Suppressor macrophage (primary cell): ENCODE measurements at places on chromosomes 13 and 19.

GRCh38 chr13:59409634-59410200 is 754.0 kb downstream of the DIAPH3 start:
- no peak for DNase-seq

DNA sequence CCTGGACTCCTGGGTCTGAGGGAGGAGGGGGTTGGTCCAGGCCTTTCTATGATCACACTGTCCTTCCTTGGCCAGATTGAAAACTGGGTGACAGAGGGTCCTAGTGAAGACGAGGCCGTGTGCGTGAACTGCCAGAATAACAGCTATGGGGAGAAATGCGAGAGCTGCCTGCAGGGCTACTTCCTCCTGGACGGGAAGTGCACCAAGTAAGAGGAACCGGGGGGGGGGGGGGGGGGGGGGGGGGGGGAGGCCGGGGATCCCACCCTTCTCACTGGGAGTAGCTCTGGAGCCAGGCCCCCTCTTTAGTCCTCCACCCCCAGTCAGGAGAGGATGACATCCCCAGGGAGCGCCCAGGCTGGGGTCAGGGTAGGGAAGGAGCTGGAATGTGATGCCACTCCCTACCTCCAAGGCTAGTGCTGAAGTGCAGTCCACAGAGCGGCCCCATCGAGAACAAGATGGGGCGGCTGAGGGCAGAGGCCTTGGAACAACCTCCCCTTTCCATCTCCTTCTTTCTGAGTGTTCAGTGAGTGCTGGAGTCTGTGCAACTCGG is 19.4 kb downstream of the CNFN start:
- DNase-seq: peak; percentile 53

- DNase-seq: peak; percentile 94
Observed at GRCh38 chr19:13099073-13099999, 3.3 kb downstream of the LYL1 start.

- peak; percentile 37 for DNase-seq
Observed at GRCh38 chr19:12802267-12803106, 618 bp downstream of the THSD8 start.

- no peak for DNase-seq
Observed at GRCh38 chr13:112952759-112953551, 16.1 kb upstream of the MCF2L start.

- DNase-seq: no peak
Observed at GRCh38 chr19:43778651-43779050, 2.1 kb downstream of the KCNN4 start.

- peak; percentile 28 for DNase-seq
Observed at GRCh38 chr13:60335531-60335930, 61.5 kb upstream of the TDRD3 start.

- no peak for DNase-seq
Observed at GRCh38 chr13:112887151-112887550, 81.9 kb upstream of the MCF2L start.

DNA sequence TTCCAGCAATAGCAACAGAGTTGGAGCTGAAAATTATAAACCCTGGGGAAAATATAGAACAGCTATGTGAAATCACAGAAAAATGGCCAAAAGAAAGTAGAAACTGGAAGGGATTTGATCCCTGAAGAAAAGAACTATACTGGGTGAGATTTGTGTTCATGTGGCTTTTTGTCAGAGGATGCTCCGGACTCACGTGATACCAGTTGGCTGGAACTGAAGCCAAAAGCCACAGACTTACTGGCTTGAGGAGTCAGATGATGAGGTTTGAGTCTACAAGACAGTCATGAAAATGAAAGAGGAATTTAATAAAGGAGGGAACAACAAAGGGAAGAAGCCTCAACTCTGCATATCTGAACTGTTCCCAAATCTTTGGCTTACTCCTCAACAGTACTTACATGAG is 427.1 kb downstream of the GPC5 start:
- no peak for DNase-seq

GRCh38 chr13:28468023-28468915 is 26.7 kb downstream of the FLT1 start:
- peak; percentile 80 for DNase-seq

DNA sequence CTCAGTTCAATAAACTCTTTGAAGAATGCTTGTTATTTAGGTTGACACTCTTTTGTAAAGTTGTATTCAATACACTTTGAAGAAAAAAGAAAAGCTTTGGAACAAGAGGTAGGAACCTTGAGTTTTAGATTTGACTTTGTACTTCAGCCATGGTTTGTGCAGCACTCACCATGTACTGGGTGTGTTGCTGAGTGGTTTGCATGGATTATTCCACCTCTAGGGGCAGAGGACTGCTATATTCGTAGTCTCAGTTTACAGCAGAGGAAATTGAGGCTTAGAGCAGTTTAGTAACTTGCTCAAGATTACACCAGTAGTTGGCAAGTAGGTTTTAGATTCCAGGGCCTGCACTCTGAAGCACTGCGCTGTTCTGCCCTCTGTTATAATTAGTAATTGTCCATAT is 68.8 kb downstream of the DNAJC3 start:
- no peak for DNase-seq

GRCh38 chr13:98986226-98986846 is 8.5 kb upstream of the DOCK9 start:
- DNase-seq: no peak

DNA sequence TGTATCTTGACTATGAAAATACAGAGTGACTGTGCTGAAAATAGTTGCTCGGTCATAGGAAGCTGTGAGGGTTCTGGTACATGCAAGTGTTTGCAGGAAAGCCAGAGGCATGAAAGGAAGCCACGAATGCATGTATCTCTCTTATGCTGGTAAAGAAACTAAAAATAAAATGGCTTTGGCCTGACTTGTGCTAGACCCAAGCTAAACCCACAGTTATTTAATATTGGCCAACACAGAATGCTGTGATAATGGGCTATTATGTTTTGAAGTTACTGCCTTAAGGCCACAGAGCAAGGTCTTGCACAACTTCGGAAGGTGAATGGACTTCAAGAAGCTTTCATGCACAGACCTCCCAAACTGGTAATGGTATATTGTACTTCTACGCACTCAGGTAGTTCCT is 518.2 kb upstream of the HTR2A start:
- no peak for DNase-seq

GRCh38 chr19:38868551-38868950 is 9.5 kb downstream of the RINL start:
- no peak for DNase-seq

GRCh38 chr13:40342461-40342860 is 324.0 kb downstream of the FOXO1 start:
- DNase-seq: no peak

- no peak for DNase-seq
Observed at GRCh38 chr13:27822258-27822872, 30.1 kb downstream of the GSX1 start.

DNA sequence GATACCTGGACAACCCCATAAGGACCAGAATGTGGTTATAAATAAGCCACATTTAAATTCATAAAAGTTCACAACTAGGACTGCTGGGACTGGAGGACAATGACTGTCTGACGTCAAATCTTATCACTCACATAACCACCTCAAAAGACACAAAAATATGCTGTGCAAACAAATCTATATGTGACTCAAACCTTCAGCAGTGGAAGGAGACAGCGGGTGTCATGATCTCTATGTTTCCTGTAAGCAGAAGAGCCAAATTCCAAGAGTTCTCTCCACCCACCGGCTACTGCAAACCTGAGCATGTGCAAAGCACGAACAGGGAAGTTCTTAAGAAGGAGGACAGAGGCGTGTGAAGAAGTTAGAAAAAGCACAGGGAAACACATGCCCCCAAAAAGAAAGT is 113.2 kb downstream of the MYCBP2 start:
- DNase-seq: no peak

DNA sequence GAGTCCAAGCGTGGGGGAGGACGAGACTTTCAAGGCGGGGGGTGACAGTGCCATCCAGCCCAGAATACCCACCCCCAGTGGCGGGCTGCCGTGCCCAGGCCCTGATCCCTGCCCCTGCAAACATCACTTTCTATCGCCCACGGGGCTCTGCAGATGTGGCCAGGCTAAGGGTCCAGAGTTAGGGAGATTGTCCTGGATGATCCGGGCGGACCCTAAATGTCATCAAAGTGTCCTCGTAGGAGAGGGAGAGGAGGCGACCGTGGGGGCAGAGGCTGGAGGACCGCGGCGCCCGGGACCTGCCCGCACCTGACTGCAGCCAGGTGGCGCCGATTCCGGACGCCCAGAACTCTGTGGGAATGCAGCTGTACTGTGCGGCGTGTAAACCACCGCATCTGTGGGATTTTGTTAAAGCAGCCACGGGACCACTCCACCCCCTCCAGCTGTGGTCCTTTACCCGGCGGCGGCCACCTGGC is 32.4 kb downstream of the GJA3 start:
- DNase-seq: no peak

- no peak for DNase-seq
Observed at GRCh38 chr13:24127116-24127631, 33.3 kb upstream of the SPATA13 start.

DNA sequence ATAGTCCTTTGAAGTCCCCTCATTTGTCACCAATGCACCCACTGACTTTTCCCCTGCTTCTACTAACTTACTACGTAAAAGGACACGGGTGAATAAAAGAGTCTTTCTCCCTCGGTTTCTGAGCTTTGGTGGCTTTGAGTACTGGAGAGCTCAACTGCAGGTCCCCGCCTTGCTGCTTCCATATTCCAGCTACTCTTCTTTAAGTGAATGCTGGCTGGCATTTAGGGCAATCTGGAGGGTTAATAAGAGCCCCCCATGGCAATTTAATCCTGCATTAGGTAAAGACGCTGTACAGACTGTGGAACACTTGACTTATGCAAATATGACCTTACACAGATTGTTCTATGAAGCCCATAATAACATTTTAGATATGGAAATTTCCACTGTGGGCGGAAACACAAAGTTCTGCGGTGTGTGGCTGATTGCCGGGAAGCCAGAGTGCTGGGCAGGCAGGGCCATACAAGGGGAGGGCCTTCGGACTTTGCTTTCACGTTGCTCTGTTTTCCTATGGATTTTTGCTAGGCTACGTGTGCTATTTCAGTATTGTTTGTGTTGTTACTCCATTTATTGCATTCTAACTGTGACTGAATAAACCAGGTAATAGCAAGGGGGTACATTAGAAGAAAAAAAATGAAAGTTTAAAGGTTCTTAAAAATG is 97.5 kb downstream of the SLC10A2 start:
- DNase-seq: no peak

DNA sequence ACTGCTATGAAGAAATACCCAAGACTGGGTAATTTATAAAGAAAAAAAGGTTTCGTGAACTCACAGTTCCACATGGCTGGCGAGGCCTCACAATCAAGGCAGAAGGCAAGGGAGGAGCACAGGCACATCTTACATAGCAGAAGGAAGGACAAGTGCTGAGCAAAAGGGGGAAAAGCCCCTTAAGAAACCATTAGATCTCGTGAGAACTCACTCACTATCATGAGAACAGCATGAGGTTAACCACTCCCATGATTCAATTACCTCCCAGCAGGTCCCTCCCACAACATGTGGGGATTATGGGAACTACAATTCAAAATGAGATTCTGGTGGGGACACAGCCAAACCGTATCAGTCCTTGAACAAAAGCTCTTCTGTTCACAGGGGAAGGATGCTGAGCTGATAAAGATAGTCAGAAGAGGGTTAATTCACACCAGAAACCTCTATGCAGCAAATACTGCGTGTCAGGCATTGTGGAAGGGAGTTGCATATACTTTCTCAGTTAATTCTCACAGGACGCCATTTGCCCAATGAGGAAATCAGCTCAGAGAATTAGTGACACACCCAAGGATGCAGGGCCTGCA is 246.2 kb downstream of the FOXO1 start:
- DNase-seq: no peak

GRCh38 chr13:87287721-87288120 is 383.4 kb upstream of the SLITRK5 start:
- no peak for DNase-seq

GRCh38 chr13:26019881-26020870 is 31.6 kb downstream of the SHISA2 start:
- DNase-seq: peak; percentile 1

GRCh38 chr13:34943436-34944273 is 1.6 kb downstream of the NBEA start:
- DNase-seq: no peak

- DNase-seq: no peak
Observed at GRCh38 chr13:79560954-79561353, 80.0 kb downstream of the NDFIP2 start.

GRCh38 chr13:35228536-35228935 is 248.0 kb downstream of the MAB21L1 start:
- DNase-seq: no peak

- DNase-seq: peak; percentile 76
Observed at GRCh38 chr13:99916366-99917103, 55.0 kb downstream of the ZIC5 start.

DNA sequence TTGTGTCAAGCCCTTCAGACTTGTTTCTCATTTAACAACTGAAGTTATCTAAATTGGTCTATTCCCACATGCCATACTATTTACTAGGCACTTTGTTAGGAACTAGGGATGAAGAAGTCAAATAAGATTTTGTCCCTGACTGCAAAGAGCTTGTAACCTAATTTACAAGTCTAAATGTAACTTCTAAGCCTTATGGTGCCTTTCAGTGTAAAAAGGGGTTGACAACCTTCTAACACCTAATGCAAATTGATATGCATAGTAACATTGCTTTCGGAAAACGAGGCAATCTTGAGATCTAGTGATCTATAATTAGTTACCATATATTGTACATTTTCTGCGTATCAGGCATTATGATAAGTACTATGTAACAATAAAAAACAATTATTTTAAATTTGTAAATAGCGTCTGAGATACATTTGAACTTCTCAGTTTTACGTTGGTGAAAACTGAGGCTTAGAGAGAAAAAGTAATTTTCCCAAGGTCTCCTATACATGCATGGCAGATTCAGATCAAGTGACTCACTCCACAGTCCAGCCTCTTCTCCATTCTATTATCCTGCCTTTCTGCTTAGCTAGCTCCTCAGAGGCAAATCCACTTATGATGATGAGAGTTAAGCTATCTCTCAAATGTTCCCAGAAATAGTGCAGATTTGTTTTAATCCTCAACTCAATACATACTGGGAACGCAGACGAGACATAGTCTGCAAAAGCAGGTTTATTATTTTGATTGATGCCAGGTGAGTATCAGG is 764.9 kb upstream of the SLITRK5 start:
- DNase-seq: no peak

- DNase-seq: peak; percentile 42
Observed at GRCh38 chr13:103883164-103883563, 816.9 kb upstream of the SLC10A2 start.

GRCh38 chr13:63345835-63346234 is 1930.2 kb upstream of the PCDH20 start:
- no peak for DNase-seq

- DNase-seq: no peak
Observed at GRCh38 chr19:29528946-29529645, 3.3 kb downstream of the VSTM2B start.
